Endothelial cell of coronary artery (primary cell): ENCODE measurements at places on chromosomes 1 and 21. TPM values are rescaled to one million over a fixed set of nuclear protein-coding genes. Genes with fewer than 3 reads are reported as not detected.

PER3 gene
- total RNA-seq = 0.90 and 2.6 TPM in 2 replicates

KCNJ15 gene
- 0.09 and 0.18 TPM in 2 replicates for total RNA-seq

IL10 gene
- not detected in 2 replicates for total RNA-seq

RNF186 gene
- total RNA-seq = not detected in 2 replicates

IL12RB2 gene
- total RNA-seq = under 0.01 TPM in 1 of 2 replicates, not detected in the other

SFN gene
- 0.28 TPM in 1 of 2 replicates, not detected in the other for total RNA-seq

MROH7 gene
- total RNA-seq = under 0.01 and 0.28 TPM in 2 replicates

TMEM200B gene
- total RNA-seq = 0.36 and 1.6 TPM in 2 replicates

LCE1A gene
- not detected in 2 replicates for total RNA-seq

MAP1LC3C gene
- not detected in 2 replicates for total RNA-seq

UBE2U gene
- total RNA-seq = not detected in 2 replicates

RBBP5 gene
- 15.3 and 18.2 TPM in 2 replicates for total RNA-seq

OR2C3 gene
- total RNA-seq = not detected in 2 replicates

KIF21B gene
- total RNA-seq = 0.90 and 1.0 TPM in 2 replicates

SPRR2B gene
- not detected in 2 replicates for total RNA-seq

SLC35F3 gene
- not detected in 2 replicates for total RNA-seq
